ENCODE measurements at places on chromosomes 3 and 15.
A peak's percentile ranks its signal among the peaks of the same experiment; 100 is the strongest.

GRCh38 chr3:51371943-51372557 lies 13.0 kb upstream of the MANF start:
- peak; percentile 49 for DNase-seq

GRCh38 chr15:69980341-69981059 lies 117.2 kb downstream of the TLE3 start:
- no peak for DNase-seq

- DNase-seq: peak; percentile 66
Observed at GRCh38 chr15:43998607-43999006, 171.8 kb downstream of the WDR76 start.

GRCh38 chr15:49135911-49136310 lies 19.5 kb downstream of the COPS2 start:
- peak; percentile 84 for DNase-seq

- no peak for DNase-seq
Observed at GRCh38 chr3:62149539-62149938, 223.8 kb downstream of the FEZF2 start.

- no peak for DNase-seq
Observed at GRCh38 chr3:25695731-25696420, 31.2 kb upstream of the TOP2B start.

- peak; percentile 18 for DNase-seq
Observed at GRCh38 chr15:88878720-88879184, 16.6 kb downstream of the HAPLN3 start.

GRCh38 chr15:43826508-43827341 lies at the start of gene WDR76:
TSS of gene WDR76 (plus strand) at chr15:43827002. CDS start at chr15:43827033, 31 bp downstream.
- peak; percentile 45 for DNase-seq

DNA sequence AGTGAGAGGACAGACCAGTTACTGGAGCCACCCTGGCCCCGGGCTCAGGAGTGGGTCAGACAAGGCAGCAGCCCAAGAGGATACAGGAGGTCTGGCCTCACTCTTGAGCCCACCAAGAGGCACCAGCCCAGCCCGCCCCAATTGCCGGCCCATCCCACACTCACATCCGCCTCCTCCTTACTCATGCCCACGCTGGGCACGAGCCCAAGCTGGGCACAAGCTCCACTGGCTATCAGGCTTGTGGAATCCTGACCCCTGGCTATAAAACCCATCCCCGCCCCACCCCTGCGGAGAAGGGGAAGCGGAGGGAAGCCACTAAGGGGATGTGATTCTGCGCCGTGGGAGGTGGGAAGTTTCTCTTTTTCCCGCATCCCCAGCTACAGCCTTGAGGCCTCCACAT lies 25.9 kb downstream of the ADCY5 start:
- no peak for DNase-seq

- no peak for DNase-seq
Observed at GRCh38 chr3:167166594-167167253, 213.4 kb downstream of the ZBBX start.

DNA sequence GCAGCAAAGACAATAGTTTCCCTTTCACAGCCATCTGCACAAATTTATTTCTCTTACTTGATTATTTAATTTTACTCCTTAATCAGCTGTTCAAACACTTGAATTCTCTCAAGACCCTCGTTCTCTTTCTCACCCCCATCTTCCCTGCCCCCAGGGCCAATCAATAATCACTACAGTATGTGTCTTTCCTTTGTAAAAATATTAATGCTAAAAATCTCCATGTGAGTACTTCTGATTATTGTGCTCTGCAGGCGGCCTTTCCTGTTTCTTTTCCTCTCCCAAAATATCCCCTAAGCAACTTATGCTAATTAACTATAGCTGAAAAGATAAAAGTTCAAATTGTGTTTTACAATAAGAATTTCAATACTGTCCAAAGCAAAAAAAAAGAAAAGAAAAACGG lies 617.0 kb upstream of the CBLB start:
- DNase-seq: no peak

DNA sequence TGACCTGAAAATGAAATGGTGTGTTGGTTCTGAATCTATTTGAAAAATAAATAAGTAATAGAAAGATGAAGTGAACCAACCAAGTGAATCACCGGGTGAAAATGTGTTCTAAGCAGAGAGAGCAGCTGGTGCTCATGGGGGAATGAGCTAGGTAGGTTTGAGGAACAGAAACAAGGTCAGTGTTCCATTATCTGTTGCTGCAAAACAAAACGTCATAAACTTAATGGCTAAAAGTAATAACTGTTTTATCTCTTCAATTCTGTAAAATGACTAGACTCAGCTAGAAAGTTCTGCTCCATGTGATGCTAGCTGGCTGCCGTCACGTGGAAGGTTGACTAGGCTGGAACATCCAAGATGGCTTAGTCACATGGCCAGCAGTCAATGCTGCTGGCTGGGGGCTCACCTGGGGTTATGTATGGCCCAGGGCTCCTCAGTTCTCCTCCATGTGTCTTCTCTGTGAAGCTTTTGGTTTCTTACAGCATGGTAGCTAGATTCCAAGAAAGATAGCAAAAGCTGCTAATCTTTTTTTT lies 13.3 kb upstream of the SH3BP5 start:
- no peak for DNase-seq

DNA sequence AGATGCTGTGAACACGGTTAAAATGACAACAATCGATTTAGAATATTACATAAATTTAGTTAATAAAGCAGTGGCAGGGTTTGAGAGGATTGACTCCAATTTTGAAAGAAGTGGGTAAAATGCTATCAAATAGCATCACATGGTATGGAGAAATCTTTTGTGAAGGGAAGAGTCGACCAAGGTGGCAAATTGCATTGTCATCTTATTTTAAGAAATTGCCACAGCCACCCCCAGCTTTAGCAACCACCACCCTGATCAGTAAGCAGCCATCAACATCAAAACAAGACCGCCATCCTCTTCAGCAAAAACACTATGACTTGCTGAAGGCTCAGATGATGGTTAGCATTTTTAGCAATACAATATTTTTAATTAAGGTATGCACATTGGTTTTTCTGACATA lies 5.7 kb upstream of the CCR5 start:
- no peak for DNase-seq

- DNase-seq: peak; percentile 54
Observed at GRCh38 chr3:184284696-184285095, 8.9 kb downstream of the ECE2 start.

- no peak for DNase-seq
Observed at GRCh38 chr3:152676810-152677379, 158.0 kb upstream of the P2RY1 start.

DNA sequence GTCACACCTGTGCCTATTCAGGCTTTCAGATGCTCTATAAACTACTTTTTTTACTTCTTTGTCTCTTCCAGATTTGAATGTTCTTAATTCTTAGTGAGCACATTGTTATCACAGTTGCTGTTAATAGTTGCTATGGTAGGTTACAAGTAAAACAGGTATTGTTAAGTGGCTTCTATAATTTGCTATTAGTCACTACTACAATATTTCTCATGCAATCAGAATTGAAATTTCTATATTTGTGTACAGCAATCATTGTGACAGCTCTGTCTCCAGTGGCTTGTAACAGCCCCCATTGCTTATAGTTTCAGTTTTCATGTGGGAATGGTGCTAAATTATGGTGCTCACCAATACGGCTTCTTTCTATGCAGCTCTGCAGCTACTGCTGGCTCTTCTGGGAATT lies 318.4 kb upstream of the GOLIM4 start:
- no peak for DNase-seq

- no peak for DNase-seq
Observed at GRCh38 chr15:32849769-32850668, 132.2 kb downstream of the GREM1 start.

DNA sequence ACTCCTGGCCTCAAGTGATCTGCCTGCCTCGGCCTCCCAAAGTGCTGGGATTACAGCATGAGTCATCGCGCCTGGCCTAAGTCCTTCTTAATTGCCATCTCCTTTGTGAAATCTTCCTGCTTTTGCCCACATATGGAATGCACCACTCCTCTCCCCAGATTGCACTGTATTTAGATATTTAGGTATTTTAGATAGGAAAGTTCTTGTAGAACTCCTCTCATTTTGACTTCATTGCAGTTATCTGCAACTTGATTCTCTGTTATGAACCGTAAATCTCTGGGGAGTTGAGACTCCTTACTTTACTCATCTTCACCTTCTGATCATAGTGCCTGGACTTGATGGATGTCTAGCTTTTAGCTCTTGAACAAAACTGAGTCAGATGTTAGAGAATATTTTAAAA lies 150.7 kb downstream of the AKAP13 start:
- DNase-seq: no peak

DNA sequence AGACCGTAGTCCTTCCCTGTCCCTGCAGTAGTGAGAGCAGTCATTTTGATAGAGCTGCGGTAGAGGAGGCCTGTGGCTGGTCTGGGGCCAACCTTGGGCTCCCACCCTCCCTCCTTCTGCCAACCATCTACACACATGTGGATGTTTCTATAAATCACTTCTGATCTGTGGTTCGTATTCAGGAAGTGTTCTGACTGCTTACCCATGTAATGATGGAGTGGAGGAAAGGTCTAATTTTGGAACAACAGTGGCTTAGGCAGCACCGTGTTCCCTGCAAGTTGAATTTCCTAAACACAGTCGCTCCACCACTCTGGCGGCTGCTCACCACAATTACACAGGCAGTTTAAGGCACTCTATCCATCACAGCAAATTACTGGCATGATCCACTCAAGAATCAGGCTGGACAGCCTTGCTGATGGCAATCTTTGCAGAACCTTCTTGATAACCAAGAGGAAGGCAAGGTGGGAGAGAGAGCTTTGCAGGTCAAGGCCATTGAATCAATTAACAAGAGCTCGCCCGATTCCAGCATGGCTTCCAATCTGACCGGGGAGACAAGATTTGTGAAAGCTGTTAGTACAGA lies 104.7 kb upstream of the VEPH1 start:
- DNase-seq: no peak

DNA sequence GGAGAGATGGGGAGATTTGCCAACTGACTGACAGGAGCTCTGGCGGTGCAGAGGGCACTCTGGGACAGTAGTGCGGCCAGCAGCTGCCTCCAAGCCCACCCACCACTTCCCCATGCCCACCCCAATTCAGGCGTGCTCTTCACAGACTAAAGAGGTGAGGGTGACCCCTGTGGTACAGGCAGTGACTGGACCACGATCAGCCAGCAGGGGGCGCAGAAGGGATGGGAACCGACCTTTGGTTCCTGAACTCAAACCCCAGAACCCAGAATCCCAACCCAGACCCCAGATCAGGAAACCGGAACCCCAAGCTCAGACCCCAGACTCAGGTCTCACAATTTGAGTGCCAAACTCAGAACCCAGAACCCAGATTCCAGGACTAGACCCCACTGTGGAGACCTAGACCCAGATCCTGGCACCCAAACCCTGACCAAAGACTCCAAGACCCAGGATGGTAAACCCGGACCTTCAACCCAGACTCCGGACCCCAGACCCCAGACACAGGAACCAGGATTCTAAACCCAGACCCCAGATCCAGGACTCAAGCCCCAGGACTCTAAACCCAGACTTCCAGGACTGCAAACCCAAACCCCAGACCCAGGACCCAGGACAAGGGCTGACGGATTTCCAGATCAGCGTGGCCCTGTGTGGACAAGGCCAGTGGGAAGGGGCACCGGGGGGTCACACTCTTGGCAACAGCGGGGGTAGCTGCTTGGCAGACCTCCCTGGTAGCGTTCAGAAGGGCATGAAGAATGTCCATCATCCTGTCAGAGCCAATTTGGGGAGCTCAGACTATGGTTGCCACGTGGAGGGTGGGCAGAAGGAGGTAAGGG lies 3.7 kb upstream of the MYL3 start:
- peak; percentile 26 for DNase-seq

DNA sequence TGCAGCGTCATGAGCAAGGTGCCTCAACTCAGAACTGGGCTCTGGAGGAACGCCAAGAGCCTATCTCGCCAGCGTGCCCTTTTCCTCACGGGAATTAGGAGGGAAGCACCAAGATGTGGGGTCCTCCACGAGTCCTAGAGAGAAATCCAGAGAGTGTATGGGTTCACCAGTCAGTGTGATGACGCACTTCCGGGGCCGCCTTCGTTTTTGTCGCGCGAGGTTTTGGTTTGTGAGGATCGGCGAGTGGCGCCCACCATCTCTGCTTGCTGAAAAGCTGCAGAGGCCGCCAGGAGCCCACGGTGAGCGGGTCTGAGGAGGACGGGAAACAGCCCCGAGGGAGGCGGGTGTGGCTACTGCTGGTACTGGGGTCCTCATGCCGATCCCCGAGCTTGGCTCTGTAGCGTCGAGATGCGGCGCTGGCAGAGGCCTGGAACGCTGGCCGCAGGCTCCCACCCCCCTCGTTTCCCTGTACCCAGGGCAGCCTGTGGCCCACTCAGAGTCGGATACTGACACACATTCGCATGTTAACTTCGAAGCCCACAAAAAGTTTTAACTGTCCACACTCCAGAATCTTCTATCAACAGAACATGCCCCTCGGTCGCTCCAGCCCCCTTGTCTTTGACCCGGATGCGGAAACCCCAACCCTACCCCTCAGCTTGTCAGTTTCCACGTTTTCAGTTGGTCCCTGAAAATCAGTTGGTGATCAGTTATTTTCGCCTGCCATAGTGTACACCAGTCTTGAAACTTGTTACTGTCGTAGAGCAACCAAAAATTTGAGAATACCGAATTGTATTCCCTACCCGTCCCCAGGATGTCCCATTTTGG lies 30.4 kb downstream of the ZNF662 start:
- DNase-seq: no peak
